ENCODE measurements at places on chromosomes 1 and 21. TPM values are rescaled to one million over a fixed set of nuclear protein-coding genes. Genes with fewer than 3 reads are reported as not detected.
A peak's percentile ranks its signal among the peaks of the same experiment; 100 is the strongest.

ARHGAP29 gene
- total RNA-seq: 159 TPM

OPRD1 gene
- total RNA-seq: not detected

LMOD1 gene
- total RNA-seq: 0.07 TPM

PHLDA3 gene
- 55.1 TPM for total RNA-seq

EIF4G3 gene
- total RNA-seq: 35.5 TPM

PTAFR gene
- total RNA-seq: 0.20 TPM

CNKSR1 gene
- not detected for total RNA-seq

ATP1A2 gene
- not detected for total RNA-seq

DIRAS3 gene
- 5.4 TPM for total RNA-seq

WLS gene
- total RNA-seq: 128 TPM

CYP4Z1 gene
- total RNA-seq: not detected

OR14K1 gene
- not detected for total RNA-seq

GRCh38 chr1:217895841-217896240 lies 264.7 kb downstream of the SPATA17 start:
- DNase-seq: no peak

- no peak for DNase-seq
Observed at GRCh38 chr1:247440001-247440620, 17.8 kb downstream of the OR2B11 start.

DNA sequence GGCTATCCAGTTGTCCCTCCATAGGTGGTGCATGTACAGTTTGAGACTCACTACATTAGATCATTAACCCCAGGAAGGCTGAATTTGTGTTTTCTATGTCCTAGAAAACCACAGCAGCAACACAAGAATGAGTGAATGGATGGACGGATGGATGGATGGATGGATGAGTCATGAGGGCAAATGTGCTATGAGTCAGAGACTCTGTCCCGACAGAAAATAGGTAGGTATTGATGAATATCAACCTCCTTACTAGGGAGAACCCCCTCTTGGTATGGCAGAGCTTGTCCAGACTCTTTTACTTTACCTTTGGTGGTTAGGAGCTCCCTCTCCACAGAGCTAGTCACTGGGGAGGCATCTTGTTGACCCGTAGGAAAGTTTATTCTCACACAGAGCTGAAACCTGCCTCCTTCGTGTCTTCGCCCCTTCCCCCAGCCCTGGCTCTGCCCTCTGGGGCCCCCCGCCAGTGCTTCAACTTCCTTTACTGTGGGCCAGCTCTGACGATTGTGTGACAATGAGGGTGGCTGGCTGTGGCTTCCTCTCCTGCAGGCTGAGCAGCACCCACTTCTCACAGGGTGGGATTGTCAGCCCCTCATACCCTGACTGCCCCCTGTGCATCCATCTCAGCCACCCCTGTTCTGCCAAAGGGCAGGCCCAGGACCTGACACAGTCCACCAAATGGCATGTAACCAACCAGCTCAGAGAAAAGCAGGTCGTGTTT lies 145.2 kb downstream of the FOXD2 start:
- DNase-seq: no peak

GRCh38 chr1:27795601-27796000 lies 22.6 kb downstream of the STX12 start:
- no peak for DNase-seq

GRCh38 chr1:9792156-9793042 lies 31.4 kb downstream of the CLSTN1 start:
- no peak for DNase-seq

DNA sequence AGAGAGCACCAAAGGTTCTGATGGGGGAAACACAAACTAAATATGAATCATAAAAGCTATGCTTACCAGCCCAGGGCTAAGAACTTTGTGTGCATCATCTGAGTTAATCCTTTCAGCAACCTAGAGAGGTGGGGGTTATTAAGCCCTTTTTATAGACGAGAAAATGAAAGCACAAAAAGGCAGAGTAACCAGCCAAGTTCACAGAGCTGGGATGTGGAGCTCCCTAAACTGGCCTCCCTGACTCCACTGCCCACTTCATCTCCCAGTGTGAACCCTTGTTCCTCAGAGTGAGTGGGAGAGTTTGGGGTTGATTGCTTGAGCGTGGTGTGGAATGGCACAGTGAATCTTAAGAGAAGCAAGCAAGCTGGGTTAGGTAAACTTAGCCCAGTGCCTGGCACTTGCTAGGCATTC lies 10.8 kb upstream of the BCAR3 start:
- DNase-seq: no peak

DNA sequence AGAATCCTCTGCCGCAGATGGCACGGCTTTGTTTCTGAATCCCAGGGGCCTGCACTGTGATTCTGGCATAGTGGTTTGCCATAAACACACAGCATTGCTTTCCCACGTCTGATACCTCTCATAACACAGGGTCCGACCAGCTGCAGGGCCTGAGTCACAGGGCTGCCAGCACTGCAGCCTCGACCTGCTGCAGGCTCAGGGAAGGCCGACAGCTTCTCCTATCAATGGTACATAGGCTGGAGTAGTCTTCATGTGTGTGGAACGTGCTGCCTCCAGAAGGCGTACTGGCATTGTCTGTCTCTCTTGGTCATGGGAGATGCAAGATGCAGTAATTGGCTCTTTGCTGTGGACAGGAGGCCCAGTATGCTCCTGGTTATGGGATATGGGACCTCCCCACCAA lies 53.5 kb upstream of the PDE9A start:
- no peak for DNase-seq

- no peak for DNase-seq
Observed at GRCh38 chr1:75742047-75742625, 17.6 kb downstream of the ACADM start.

GRCh38 chr1:112504661-112505399 lies 3.9 kb upstream of the WNT2B start:
- DNase-seq: no peak

- DNase-seq: peak; percentile 3
Observed at GRCh38 chr1:237562242-237562823, 328.4 kb downstream of the ZP4 start.

DNA sequence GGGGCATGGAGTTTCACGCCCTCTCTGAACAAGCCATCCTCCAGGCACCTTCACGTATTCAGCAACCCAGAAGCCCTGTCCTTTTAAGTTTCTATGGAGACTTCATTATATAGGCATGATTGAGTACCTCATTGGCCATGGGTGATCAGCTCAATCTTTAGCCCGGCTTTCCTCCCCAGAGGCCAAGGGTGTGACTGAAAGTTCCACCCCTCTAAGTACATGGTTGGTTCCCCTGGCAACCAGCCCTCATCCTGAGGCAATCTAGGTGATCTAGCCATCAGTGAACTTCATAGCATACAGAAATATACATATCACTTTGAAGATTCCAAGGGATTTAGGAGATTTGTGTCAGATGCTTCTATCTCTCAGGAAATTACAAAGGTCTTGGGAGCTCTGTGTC lies 21.3 kb upstream of the DHX9 start:
- no peak for DNase-seq

DNA sequence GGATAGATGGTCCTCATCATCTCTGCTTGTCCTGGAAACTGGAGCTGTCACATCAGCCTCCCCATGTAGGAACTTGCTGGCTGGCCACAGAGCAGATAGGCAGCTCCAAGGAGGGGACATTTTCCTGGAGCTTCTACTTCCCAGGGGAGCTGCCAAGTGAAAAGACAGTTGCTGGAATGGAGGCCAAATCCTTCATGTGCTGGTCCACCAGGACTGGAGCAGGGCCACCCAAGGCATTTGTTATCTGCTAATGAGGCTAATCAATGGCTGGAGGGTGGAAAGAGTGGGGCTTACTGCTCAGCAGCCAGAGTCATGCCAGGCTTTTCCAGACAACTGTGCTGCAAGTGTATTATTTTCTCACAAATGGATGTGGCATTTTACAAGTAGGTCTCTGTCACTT lies 22.5 kb downstream of the KAZN start:
- DNase-seq: no peak

- no peak for DNase-seq
Observed at GRCh38 chr1:28143496-28144202, 32.8 kb downstream of the PTAFR start.

DNA sequence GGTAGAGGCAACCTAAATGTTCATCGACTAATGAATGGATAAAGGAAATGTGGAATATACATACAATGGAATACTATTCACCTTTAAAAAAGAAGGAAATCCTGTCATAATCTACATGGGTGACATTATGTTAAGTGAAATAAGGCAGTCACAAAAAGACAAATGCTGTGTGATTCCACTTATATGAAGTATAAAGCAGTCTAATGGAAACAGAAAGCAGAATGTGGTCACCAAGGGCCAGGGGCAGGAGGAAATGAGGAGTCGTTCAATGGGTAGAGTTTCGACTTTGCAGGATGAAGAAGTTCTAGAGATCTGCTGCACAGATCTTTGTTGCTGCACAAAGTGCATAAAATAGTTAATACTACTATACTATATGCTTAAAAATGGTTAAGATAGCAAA lies 7.8 kb downstream of the DIPK1A start:
- DNase-seq: no peak

DNA sequence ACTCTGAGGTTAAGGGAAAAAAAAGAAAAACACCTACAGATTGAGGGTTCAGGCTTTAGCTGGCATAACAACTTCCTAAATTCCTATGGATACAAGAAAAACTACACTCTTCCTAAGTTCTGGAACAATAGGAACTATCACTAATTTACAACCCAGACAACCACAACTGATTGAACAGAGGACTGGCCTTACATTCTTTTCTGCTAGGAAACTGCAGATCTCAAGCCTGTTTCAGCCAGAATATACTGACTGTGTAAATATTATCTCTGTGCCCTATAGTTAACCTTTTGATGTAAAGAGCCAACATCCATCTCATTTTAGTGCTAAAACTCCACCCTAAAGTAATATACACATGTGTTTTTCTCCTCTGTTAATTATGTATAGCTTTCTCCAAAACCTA lies 1186.5 kb upstream of the TMPRSS15 start:
- no peak for DNase-seq

- DNase-seq: no peak
Observed at GRCh38 chr1:19067182-19067911, 110.9 kb upstream of the IFFO2 start.

DNA sequence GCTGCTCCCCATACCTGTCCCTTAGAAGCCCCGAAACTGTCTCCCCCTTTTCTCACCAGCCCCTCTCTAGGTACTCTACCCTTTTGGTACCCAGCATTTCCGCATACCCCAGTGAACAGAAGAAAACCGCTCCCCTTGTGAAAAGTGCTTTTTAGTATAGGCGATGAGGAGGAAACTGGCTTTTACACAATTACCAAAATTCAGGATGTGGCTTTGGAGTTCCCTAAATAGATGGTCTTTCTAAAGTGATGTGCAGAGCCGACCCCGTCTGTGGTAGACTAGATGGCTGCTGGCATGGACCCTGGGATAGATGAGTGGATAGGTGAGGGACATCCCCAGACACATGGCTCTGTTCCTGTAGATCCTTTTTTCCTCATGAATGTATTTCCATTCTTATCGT lies 2.6 kb upstream of the PER3 start:
- no peak for DNase-seq

- DNase-seq: no peak
Observed at GRCh38 chr21:38181096-38181495, 75.7 kb upstream of the KCNJ15 start.

GRCh38 chr1:164930241-164930640 lies 371.3 kb downstream of the PBX1 start:
- no peak for DNase-seq

GRCh38 chr1:90291431-90292216 lies 296.7 kb downstream of the ZNF326 start:
- DNase-seq: no peak

DNA sequence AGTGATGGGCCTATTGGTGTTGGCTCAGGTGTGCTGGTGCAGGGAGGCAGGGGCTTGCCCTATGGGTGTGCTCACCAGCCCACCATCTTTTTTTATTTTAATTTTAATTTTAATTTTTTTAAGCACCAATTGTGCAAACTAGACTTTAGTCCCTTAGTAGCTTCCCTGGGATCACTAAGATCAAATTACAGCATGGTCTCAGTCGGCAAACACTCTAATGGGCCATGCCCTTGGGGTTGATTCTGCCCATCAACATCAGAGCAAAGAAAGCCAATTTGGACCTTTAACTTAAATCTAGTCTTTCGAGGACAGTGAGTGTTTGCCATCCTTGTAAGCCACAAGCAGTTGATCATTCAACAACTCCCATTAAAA lies 64.7 kb upstream of the KCNE2 start:
- DNase-seq: no peak

DNA sequence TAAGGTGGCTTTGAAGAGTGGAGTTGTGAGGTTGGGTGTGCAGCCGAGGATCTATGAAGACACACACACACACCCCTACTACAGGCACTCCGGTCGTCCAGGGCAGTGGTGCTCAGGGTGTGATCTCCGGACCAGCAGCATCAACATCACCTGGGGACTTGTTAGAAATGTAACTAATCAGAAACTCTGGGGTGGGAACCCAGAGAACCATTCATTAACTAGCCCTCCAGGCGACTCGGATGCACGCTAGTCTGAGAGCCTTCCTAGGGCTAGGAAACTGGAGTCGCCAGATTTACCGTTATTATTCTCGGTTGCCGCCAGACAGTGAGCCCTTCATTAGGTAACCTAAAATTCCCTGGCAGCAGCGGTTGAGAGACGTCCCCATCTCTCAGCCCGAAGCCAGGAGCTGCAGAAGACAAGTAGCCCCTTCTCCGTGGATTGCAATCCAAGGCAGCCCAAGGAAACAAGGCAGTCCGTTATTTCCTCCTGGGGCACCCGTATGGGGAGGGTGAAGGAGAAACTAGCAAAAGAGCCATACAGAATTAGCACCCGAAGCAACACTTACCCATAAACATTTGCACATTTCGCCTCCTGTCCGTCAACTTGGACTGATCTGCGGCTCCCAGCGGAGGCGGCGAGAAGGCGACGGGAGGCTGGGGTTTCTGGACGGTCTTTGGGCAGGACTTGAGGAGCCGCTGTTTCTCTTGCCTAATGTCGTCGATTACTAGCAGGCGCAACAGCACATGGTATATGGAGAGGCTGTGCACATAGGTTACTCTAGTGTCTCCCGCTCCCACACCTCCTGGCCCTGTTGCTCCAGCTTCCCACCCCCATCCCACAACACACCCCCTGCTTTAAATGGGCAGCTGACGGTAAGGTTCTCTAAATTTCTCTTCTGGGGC lies 2.9 kb upstream of the CCN1 start:
- no peak for DNase-seq

GRCh38 chr1:165117482-165117881 lies 239.0 kb downstream of the LMX1A start:
- no peak for DNase-seq

DNA sequence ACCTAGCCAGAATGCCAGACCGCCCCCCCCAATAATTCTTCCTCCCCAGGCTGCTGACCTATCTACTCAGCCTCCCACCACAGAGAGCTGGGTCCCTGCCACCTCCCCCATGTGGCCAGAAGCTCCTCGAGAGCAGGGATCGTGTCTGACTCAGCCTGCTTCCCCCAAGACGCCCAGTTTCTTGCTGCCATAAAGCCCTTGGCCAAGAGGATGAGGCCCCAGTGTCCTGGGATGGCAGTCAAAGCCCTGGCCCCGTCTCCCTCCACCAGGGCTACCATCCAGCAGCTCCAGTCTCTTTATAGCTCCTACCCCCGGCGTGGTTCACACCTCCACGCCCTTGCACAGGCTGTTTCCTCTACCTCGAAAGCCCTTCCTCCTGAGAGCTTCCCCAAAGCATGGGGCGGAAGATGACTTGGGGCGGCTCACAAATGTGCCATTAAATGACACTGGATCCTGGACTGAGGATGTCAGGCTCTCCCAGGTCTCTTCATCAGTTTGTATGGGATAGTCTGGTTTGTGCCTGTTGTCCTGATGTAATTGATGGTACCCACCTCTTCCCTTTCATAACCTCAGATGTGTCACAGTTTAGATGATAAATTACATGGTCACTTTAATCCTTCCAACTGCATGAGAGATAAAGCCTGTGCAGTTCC lies 13.2 kb downstream of the ADGRB2 start:
- no peak for DNase-seq
